Psoas muscle (tissue), 8 donors: ENCODE measurements at places on chromosomes 3 and 15. TPM values are rescaled to one million over a fixed set of nuclear protein-coding genes. Genes with fewer than 3 reads are reported as not detected.

ALDH1A2 gene
- total RNA-seq = 4.7 TPM

DNA sequence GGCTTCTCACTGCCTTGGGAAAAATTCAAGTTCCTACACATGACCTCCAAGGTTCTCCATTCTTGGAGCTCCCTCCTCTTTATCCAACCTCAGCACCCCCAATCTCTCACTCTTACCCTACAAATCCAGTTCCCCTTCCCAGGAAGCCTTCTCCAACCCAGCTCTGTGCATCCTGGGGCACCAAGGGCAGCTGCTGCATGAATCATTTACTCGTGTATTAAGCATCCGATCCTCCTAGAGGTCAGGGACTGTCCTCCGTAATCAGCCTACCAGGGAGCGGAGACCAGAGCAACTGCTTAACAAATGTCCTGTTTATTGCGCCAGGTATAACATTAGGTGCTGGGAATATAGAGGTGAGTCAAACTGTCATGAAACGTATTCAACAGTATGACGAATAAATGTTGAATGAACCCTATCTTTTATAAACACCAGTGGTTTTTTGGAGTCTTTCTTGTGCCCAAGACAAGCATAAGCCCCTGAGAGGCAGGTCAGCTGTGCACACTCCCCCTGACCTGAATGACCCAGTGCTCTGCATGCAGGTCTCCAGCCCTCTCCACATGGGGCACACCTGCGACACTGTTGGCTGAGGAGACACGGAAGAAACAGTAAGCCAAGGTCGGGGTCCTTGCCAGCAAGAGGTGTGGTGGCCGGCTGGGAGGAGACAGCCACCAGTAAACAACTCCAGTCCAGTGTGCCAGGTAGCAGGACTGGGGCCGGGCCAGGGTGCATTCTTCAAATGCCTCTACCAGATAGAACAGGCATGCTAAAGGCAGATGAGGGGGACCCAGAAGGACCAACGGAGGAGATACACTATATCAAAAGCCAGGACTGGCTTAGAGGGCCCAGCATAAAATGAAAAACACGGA lies 27.6 kb downstream of the ANP32A start:
- H3K4me1 ChIP-seq = peaks cover 81% of the 10 kb centered on the region
- H3K4me3 ChIP-seq = peak overlapping the region; percentile 26
- H3K36me3 ChIP-seq = no peaks in the 10 kb centered on the region
- H3K27ac ChIP-seq = peak overlapping the region; percentile 83

DNA sequence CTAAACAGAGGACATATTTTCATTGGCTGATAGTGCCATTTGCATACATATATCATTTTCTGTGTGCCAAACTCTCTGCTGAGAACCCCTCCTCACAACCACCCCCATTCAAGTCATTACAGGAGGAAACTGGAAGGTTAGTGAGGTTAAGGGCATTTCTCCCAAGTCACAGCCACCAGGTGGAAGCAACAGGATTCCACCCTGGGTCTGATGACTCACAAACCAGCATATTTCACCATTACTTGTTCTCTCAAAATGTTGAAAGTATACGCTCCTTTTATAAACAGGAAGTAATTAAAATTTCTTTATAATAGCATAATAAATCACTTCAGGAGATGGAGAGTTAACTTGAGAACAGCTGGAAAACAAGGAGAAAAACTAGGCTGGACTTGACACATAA lies 398.6 kb upstream of the WNT5A start:
- no peaks in the 10 kb centered on the region for H3K36me3 ChIP-seq
- H3K4me3 ChIP-seq = no peak overlapping the region
- no peaks in the 10 kb centered on the region for H3K27me3 ChIP-seq
- H3K27ac ChIP-seq = no peak overlapping the region
- no peak for DNase-seq
- H3K4me1 ChIP-seq = no peaks in the 10 kb centered on the region

GPR62 gene
- 0.45 TPM for total RNA-seq

DNA sequence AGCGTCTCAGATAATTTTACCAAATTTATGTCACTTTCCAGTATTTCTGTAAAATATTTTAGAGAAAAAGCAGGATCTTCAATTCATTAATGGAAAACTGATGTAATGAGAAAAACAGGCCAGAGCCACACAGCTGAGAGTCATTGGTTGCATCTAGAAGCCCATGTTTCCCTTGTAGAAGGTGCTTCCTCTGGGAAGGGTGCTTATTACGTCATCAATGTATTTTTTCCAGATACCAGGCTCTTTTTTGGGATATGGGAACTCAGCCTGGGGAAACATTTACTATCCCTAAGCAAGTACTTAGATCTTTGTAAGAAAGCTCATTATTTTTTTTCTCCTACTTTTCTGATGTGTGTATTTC lies 89.1 kb upstream of the PHLDB2 start:
- no peaks in the 10 kb centered on the region for H3K27me3 ChIP-seq
- no peak overlapping the region for H3K4me3 ChIP-seq
- no peak overlapping the region for H3K27ac ChIP-seq
- no peaks in the 10 kb centered on the region for H3K36me3 ChIP-seq

CLSTN2 gene
- 1.5 TPM for total RNA-seq

- H3K27me3 ChIP-seq = no peaks in the 10 kb centered on the region
- no peak for DNase-seq
- no peak overlapping the region for H3K27ac ChIP-seq
Measured at GRCh38 chr3:120536642-120537041, 59.5 kb upstream of the NDUFB4 start.

CCDC54 gene
- not detected for total RNA-seq

GATM gene
- total RNA-seq = 41.3 TPM
